ENCODE measurements at places on chromosomes 2 and 18. TPM values are rescaled to one million over a fixed set of nuclear protein-coding genes. Genes with fewer than 3 reads are reported as not detected.

EDAR gene
- 0.08 TPM for polyA plus RNA-seq

PTPRM gene
- polyA plus RNA-seq, result 73.9 TPM

LINC00305 gene
- not detected for polyA plus RNA-seq

CTAGE1 gene
- polyA plus RNA-seq, result not detected

HAAO gene
- polyA plus RNA-seq, result 17.3 TPM
